Muscle of arm (tissue), 14 donors: ENCODE measurements at places on chromosomes 1 and 21.
A peak's percentile ranks its signal among the peaks of the same experiment; 100 is the strongest.

DNA sequence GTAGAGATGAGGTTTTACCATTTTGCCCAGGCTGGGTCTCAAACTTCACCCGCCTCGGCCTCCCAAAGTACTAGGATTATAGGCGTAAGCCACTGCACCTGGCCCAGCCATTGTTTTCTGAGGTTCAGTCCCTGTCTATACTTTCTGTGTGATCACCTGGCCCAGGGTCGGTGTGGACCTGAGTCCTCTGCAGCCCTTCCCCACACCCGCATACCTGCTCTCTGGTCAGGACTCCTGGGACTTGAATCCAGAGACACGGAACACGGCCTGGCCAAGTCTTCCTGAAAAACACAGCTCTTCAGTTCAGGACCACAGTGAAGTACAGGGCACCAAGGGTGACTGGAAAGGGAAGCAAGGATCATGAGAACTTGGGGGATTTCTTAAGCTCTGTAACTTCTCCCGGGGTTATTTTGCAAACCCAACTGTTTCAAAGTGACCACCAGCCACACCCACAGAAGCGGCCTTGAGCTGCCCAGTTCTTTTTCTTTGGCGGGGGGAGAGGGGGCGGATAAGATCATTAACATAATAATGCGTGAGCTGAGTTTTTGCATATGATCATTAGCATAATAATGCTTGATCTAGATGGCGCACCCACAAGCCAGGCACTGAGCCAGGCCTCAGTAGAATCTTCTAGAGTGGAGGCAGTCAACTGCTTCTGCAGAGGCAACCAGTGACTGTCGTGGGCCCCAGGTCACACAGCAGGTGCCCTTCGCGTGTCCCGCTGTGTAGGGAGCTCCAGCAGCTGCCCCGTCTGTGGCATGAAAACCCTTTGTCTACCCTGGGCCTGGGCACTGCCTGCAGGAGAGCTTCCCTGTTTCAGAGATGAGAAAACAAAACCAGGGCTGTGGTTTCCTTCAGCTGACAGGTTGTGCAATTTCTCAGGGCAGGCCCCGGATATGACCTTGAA is 1.7 kb upstream of the NADK start:
- DNase-seq: no peak

- no peak for DNase-seq
Observed at GRCh38 chr1:245404952-245405351, 250.2 kb downstream of the KIF26B start.

GRCh38 chr1:145991735-145992412 is 4.5 kb downstream of the TXNIP start:
- no peak for DNase-seq

GRCh38 chr21:44487831-44488230 is 32.5 kb downstream of the LRRC3 start:
- no peak for DNase-seq

DNA sequence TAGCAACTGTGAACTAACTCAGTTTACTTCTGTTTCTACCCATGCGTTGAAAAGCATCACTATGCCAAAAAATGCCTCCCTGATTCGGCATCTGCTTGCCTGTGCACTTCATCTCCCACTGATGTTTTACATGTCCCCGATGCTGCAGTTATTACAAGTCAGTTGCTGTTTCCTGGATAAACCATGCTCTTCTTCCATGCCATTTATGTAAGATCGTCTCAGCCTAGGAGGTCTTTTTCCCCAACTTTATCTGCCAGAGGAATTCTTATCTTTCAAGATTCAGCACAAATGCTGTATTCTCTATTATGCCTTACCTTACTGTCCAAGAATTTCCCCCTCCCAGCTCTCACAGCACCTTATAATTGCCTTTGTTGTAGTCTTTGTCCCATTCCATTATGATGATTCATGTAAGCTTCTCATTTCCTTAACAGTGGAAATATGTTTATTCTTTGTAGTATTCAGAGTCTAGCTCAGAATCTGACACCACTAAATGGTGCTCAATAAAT is 30.0 kb downstream of the PRKACB start:
- DNase-seq: no peak

- no peak for DNase-seq
Observed at GRCh38 chr21:32101277-32101676, 177.6 kb downstream of the MIS18A start.

DNA sequence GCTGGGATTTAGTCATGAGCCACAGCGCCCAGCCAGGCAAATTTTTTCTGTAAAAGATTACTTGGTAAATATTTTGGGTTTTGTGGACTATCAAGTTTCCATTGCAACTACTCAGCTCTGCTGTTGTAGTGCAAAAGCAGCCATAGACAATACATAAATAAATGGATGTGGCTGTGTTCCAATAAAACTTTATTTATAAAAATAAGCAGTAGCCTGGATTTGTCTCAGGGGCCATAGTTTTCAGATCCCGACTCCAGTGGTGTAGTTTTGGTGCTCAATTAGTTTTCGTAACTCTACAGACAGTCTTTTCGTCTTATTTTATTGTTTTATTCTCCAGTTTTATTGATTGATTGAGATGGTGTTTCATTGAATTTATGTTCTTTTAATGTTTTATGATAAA is 80.1 kb upstream of the IVNS1ABP start:
- no peak for DNase-seq

DNA sequence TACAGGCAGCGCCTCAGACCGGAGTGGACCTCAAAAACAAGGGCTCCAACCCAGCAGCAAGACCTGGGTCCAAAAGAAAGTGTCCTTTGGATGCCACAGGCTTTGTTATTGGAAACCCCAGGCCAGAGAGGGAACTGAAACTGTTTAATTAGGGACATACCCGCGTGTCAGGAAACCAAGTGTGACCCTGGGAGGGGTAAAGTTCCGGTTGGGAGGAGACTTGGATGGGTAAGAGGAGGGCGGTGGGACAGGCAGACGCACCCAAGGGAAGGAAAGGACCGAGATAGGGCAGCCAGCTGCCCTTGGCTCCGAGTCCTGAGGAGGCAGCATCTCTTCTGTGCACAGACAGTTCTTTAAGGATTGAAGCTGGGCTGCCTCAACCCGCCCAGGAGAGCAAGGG is 71.4 kb downstream of the CDC7 start:
- no peak for DNase-seq

- DNase-seq: no peak
Observed at GRCh38 chr1:200248541-200248940, 161.3 kb downstream of the ZNF281 start.

- no peak for DNase-seq
Observed at GRCh38 chr1:20322825-20323612, 32.3 kb downstream of the VWA5B1 start.

GRCh38 chr1:45716700-45717099 is 28.7 kb downstream of the TMEM69 start:
- no peak for DNase-seq

DNA sequence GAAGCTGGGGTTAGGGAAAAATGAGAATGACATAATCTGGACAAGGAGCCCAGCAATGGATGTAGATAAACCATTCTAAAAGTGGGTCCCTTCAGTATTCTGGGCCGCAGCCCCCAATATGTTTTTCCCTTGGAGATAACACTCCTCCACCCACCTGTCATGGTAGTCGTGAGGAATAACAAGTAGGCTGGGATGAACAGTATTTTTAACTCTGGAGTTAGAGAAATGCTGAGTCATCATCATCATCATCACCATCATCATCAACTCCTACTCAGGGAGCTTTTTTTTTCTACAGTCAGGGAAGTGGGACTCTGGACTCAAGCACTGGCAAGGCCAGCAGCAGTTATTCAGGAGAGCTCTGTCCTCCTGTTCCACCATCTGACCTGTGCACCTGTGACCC is 12.8 kb downstream of the CADM3 start:
- no peak for DNase-seq

DNA sequence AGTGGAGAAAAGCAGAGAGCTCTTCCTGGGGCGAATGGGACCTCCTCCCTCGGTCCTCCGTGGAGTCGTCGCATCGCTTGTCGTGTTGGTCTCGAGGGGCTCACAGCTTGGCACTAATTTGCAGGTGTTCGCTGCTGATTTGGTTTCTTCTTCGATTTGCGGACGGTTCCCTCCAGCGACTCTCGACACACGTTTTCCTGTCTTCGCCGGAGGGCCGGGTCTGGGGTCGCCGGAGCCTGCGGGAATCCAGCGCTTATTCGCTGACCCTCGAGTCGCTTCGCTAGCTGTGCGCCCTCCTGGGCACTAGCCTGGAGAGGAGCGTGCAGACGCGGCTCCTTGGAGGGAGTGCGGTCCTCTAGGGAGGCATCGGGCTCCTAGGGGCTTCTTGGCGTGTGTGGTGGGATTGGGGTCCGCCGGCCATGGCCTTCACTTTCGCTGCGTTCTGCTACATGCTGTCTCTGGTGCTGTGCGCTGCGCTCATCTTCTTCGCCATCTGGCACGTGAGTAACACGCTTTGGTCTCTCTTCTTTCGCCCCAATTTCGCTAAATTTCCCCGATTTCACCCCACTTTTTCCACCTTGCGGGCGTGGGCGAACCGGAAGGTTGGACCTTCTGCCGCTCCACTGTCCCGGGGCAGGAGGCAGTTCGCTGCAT is 766 bp downstream of the CNIH3 start:
- DNase-seq: no peak

- DNase-seq: no peak
Observed at GRCh38 chr1:29478151-29478791, 241.9 kb downstream of the PTPRU start.

- no peak for DNase-seq
Observed at GRCh38 chr1:12615865-12616708, 1.9 kb downstream of the DHRS3 start.

DNA sequence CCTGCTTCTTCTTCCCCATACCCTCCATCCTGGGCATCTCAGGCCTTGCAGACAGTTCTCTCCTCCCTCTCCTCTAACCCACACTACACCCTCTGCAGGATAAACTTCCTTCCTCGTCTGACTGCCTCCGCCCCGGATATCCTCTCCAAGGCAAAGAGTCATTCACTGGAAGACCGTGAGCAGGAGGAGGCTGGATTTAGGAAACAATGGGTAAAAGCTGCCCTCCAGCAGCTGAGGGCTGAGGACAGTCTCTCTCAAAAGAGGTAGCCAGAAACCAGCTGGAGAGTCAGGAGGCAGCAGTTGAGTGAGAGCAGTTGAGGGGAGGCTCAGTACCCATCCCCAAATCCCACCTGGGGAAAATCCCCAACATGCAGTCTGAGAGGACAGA is 1.4 kb downstream of the CSRP1 start:
- no peak for DNase-seq

- no peak for DNase-seq
Observed at GRCh38 chr1:155975375-155976061, 2.8 kb downstream of the ARHGEF2 start.

- no peak for DNase-seq
Observed at GRCh38 chr1:89285745-89286380, 13.2 kb upstream of the GBP5 start.

- no peak for DNase-seq
Observed at GRCh38 chr1:30513396-30514136, 209.8 kb downstream of the MATN1 start.

GRCh38 chr21:37829447-37829846 is 86.8 kb downstream of the KCNJ6 start:
- DNase-seq: no peak

GRCh38 chr1:38120552-38121230 is 74.1 kb upstream of the POU3F1 start:
- DNase-seq: no peak

DNA sequence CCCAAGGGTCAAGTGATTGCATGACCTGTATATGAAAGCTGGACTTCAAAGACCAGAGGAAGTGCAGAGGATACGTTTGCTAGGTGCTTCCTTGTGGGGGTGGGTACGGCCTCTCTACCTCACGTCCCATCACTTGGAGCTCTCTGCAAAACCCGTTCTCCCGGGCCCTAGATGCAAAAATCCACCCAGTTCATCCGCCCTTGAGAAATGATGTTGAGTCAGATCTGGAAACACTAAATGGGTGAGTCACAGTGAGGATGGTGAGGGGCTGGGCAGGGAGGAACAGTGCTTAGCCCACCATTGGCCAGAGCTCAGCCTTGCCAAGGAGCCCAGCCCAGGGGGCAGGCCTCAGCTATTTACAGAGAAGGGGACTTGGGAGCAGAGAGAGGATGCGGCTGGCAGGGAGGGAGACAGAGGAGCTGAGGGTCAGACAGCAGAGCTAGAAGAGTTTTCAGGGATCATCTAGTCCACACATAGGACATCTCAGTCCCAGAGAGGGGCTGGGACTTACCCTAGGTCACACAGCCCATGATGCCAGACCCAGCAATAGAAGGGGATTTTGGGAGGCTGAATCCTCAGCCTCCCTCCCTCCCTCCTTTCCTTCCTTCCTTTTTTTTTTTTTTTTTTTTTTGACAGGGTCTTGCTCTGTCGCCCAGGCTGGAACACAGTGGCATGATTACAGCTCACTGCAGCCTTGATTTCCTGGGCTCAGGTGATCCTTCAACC is 14.6 kb downstream of the ARHGEF10L start:
- no peak for DNase-seq

DNA sequence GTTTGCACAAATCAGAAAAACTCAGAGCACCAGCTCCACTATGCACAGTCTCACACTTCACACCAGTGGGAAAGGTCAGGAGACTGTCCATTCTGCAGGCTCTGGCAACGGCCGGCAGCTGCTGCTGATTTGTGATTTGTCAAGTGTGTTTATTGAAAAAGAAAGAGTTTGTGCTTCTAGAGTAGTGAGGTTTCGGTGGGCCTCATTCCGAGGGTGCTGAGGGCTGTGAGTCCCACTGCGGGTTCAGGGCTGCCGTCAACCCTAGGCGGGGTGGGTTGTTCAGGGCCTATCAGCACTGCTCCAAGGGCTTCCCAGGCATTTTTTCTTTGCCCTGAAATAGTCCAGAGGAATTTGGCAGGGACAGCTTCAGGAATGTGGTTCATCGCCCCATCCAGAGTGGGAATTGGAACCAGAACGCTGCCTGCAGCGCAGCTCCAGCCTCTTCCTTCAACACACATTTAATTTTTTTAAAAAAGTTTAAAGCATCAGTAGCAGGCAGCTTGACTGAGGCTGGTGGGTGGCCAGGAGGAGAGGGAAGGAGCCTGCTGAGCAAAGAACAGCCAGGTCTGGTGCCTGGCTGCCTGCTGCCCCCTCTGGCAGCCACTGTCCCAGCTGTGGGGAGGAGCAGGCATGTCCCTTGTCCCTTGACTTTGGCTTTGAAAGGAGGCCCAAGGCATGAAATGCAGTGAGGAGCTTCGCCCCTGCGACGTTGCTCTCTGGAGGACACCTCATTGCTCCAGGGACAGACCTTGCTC is 19.7 kb downstream of the STUM start:
- DNase-seq: peak; percentile 41

DNA sequence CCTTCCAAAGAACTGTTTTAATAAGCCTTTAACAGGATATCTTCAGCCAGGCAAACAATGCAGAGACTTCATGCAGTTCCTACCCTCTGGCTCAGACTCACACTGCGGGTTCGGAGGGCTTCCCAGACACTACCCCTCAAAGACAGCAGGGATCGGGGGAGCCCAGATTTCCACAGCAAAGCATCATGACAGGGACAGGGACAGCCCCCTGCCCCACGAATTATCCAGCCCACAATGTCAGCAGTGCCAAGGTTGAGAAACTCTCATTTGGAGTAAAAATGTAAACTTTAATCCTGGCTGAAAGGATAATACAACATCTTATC is 20.1 kb downstream of the NPHP4 start:
- no peak for DNase-seq

DNA sequence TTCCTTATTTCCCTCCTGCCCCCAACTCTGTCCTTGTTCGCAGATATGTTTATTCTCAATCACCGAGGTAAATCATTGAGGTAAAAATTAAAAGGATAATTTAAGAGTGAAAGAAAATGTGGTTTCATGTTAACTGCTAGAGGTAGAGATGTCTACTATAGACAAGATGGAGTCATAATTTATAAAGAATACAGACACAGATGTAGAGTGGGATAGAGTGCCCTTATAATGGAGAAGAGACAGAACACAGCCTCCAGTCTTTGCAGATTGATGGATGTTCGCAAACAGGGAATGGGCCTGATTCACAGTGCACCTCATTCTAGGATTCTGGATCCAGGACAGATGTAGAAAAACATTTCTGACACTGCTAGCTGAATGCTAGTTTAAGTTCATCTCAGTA is 139.1 kb upstream of the SERTAD4 start:
- no peak for DNase-seq
